ENCODE measurements at places on chromosomes 3 and 15.

- DNase-seq = no peak
Measured at GRCh38 chr3:59540696-59541095, 490.9 kb upstream of the CFAP20DC start.

GRCh38 chr3:39028546-39028945 is 23.2 kb downstream of the SCN11A start:
- DNase-seq = no peak

DNA sequence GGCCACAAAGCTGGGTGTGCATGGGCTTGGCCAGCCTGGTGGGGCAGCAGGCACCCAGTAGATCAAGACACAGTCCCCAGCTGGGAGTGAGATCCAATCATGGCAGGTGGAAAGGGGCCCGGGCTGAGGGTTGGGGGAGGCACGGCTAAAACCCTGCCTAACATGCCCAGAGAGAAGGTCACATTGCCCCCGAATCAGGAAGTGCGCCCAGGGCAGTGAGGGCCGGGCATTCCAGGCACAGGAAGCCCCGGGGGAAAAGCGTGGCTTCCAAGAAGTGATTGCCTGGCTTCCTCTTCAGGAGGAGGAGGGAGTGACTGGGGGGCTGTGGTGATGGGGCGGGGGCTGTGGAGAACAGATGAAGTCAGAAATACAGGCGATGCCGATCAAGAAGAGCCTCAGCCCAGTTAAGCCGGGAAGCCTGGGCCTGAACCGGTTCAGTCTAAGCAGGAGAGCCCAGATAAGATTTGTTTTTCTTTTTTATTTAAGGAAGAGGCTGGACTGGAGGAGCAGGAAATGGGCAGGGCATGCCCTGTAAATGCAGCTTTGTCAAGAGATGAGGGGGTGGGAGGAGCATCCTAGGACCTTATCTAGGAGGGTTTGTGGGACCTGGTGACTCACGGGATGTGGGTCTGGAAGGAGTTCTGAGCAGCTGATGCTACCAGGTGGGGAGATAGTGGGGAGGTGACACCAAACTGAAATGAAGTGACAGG is 83.9 kb downstream of the CHSY1 start:
- DNase-seq = no peak

- no peak for DNase-seq
Measured at GRCh38 chr3:8969241-8969640, 6.0 kb upstream of the RAD18 start.

- no peak for DNase-seq
Measured at GRCh38 chr3:28982906-28983305, 298.0 kb upstream of the RBMS3 start.

- DNase-seq = peak; percentile 19
Measured at GRCh38 chr3:121916189-121916588, 22.0 kb downstream of the SLC15A2 start.

DNA sequence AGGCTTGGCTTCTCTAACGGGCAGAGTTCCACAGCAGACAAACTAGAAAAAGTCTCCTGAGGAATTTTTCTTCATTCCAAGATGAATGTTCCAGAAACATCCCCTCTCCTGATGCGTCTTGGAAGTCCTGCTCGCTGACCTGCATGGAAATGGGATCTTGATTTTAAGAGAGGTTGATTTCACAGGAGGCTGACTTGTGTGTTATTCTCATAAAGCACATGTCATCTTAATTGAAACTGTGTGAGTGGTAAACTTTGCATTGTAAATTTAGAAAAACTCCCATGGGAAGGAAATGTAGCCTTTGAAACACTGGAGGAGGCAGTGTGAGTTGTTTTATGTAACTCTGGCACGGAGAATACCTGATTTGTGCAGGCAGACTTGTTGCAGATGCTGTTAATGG is 337.8 kb upstream of the NR2E3 start:
- DNase-seq = no peak

DNA sequence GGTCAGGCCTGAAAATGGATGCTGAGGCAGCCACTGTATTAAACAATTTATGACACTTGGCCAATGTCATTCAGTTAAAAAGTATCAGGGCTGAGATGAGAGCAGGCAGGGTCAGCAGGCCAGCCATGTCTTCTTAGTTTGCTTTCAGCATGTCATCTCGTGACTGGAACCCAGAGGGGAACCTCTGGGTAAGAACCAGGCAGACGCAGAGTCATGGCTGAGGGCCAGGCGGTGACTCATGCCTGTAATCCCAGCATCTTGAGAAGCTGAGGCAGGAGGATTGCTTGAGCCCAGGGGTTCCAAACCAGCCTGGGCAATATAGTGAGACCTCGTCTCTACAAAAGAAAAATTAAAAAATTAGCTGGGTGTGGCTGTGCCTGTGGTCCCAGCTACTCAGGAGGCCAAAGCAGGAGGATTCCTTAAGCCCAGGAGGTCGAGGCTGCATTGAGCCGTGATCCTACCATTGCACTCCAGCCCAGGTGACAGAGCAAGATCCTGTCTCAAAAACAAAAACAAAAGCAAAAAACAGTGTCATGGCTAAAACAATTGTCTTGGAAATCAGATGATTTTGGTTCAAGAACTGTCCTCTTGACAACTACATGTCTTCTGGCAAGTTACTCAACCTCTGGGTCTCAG is 11.7 kb downstream of the BCL2L10 start:
- no peak for DNase-seq

DNA sequence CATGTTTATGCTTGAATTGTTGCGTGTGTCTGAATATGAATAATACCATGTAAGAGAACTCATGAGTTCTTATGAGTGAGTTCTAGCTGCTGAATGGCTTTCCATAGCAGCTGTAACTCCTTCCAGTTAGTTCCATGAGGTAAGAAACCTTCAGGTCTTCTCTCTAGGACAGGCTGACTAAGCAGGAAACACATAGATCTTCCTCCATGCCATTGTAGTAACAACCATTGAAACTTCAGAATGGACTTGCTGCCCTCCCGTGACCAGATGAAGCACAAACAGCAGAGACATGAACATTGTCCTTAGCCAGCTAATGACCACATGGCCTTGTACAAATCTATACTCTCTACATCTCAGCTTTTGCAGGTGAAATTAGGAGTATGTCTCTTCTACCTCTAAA is 200.0 kb downstream of the ZNF385D start:
- DNase-seq = peak; percentile 2

DNA sequence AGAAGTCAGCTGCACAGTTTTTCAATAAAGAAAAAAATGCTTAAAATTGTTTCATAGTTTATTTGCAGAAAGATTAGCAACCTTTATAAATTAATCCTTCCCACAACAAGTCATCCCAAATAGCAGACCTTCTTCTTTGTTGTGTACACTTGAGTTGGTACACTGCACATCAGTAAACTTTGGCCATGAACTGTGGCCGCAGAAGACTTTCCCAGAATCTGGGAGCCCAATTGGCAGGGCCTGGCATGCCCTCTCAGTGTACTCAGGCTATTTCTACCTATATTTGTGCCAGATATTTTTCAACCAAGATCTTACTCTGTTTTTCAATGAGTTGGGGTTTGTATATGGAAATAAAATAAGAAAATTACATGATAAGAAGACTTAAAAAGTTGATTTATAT is 133.1 kb downstream of the DIPK2A start:
- peak; percentile 31 for DNase-seq

DNA sequence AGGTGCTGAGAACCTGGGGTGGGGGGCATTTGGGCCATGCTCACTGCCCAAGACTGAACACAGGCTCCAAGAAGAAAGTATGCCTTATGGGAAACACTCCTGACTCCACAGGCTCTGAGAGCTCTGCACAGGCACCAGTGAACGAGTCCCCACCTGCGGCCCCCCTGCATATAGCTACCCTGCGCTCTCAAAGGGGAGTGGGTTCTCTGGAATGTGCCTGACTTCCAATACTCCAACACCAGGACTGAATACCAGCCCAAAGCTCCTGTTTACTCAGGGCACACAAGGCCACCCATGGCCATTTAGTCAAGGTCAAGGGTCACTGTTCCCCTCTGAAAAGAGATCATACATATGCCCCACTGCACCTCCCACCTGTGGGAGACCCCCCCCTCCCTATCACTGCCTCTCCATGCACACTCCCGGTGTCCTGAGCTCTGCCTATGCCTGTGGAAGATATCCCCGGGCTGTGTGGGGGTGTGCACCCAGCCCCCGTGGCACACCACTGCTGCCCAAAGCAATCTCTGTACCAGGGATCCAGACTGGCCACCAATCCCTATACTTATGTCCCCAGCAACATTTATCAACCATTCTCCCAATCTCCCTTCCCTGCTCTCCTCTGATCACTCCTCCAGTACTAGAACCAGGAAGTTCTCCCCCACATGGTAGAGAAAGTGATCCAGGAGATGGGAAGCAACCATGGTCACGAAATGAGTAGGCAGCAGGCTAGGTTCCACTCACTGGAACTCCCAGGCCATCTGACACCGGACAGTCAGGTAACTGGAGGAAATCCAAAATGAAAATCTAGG is 1.5 kb upstream of the PLXNB1 start:
- no peak for DNase-seq

- no peak for DNase-seq
Measured at GRCh38 chr3:123663977-123664376, 79.1 kb upstream of the HACD2 start.

DNA sequence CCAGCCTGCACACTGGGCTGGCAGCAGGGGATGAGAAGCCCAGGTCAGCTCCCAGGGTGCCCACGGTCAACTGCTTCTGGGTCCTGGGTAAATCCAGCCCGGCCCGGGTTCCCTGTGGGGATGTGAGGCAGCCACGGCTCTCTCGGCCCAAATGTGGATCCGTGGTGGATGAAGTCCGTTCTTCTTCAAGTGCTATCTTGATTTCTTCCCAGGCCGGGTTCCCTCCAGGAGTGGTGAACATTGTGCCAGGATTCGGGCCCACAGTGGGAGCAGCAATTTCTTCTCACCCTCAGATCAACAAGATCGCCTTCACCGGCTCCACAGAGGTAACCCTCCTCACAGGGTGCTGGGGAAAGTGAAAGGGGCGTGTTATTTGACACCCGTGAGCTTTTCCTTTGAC is 16.1 kb downstream of the ALDH1A3 start:
- DNase-seq = no peak

DNA sequence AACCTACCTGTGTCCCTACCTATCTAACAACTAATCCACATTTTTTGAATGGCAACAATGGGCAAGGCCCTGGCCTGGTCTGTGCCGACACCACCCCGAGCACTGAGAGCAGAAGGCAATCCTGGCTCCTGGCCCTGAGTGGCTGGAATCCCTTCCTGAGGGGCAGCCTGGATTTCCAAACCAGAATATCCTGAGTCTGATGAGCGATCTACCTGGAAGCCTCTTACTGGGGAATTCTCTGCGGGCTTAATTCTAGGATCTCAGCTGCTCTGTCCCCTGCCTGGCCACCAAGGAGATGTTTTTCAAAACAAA is 22.1 kb downstream of the ATP2B2 start:
- no peak for DNase-seq

DNA sequence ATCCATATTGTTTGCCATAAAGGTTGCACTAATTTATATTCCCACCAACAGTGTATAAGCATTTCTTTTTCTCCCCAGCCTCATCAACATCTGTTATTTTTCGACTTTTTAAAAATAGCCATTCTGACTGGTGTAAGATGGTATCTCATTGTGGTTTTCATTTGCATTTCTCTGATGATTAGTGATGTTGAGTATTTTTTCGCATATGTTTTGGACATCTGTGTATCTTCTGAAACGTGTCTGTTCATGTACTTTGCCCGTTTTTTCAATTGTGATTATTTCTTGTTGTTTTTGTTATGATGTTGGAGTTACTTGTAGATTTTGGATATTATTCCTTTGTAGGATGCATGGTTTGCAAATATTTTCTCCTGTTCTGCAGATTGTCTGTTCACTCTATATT is 46.5 kb downstream of the TP63 start:
- no peak for DNase-seq

GRCh38 chr3:133859381-133860234 is 36.1 kb downstream of the RAB6B start:
- peak; percentile 53 for DNase-seq

- no peak for DNase-seq
Measured at GRCh38 chr3:23183731-23184130, 19.4 kb upstream of the UBE2E2 start.

DNA sequence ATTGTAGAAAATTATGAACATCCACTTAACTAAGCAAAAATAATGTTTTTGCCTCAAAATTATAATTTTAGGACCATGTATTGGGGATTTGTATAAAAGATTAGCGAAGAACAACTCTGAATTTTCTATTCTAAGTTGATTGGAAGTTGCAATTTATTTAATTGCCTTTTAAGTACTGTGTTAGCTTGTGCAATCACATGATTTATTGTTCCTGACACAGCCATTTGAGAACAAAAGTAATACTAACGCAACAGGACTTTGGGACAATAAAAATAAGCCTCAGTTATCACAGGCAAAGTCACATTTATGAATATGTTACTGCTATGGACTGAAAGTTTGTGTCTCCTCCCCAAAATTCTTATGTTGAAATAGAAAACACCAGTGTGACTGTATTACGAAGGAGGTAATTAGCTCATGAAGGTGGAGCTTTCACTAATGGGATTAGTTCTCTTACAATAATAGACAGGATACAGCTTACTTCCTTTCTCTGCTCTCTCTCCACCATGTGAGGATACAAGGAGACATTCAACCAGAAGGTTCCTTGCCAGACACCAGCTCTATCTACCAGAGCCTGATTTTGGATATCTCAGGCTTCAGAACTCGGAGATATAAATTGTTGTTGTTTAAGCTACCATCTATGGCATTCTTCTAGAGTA is 745.9 kb downstream of the ZBBX start:
- peak; percentile 67 for DNase-seq

DNA sequence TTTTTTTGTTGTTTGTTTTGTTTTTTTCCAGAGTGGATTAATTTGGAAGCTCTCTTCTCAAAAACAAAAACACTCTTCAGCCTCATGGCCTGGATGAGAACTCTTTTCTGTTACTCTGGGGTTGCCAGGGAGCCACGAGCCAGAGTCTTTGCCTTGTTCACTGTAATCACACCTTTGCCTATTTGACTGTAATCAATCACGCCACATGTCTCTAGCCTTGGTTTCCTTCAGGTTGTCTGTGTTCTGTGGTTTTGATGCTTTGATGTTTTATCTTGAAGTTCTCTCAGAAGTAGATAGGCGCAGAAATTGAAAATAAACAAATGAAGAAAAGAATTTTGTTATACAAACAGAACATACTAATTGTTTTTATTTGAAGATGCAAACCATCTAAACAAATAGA is 62.3 kb upstream of the IGF1R start:
- DNase-seq = peak; percentile 85

GRCh38 chr15:66901336-66902100 is 163.9 kb upstream of the SMAD3 start:
- DNase-seq = no peak

GRCh38 chr3:38662544-38662943 is 13.1 kb upstream of the SCN5A start:
- no peak for DNase-seq

GRCh38 chr3:63945558-63946096 is 33.4 kb upstream of the SCAANT1 start:
- DNase-seq = no peak

- DNase-seq = no peak
Measured at GRCh38 chr3:197366301-197367044, 68.1 kb upstream of the DLG1 start.
